Ecto neural progenitor cell (in vitro differentiated cells): ENCODE measurements at places on chromosomes 7 and 10.
A peak's percentile ranks its signal among the peaks of the same experiment; 100 is the strongest.

GRCh38 chr10:72321248-72322029 is 33.3 kb downstream of the DNAJB12 start:
- no peak for DNase-seq

GRCh38 chr10:63434866-63435854 is 30.6 kb downstream of the JMJD1C start:
- DNase-seq = no peak

DNA sequence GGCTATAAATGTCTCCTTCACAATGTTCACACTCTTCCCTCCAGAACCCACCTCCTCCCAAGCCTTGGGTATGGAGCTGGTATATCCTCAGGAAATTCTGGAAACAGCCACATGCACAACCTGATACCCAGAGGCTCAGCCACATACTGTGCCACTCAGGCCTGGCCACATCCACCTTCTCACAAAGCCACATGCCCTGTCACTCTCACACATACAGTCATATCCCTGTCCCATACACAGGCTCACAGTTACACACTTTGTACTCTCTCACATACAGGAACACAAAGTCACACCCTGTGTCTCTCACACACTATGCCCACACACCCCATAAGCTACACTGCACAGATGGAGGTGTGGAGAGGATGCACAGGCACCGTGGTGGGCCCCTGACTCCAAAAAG is 10.1 kb downstream of the KCNIP2 start:
- no peak for DNase-seq

DNA sequence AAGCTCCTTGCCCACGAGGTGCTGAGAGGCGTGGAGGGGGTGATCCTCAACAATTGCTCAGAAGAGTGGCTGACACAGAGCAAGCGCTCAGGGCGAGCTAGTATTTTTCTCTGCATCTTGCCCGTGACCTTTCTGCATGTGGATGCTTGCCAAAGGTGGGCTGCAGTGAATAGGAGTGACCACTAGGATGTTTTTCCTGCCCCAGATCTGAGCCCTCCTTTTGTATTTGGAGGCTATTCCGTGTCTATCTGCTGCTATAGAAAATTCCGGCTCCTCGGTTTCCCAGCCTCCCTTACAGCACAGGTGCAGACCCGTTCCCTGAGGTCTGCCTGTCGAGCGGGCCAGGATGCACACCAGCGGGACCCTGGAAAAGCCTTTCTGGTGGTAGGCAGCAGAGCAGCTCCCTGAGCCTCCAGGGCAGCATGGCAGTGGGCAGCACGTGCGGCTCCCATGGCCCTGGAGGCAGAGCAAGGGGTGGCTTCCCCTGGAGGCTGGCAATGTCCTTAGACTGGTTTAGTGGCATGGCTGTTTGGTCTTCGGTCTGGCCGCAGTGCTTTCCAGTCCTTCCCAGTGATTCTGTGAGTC is 145.1 kb upstream of the PCBD1 start:
- no peak for DNase-seq

DNA sequence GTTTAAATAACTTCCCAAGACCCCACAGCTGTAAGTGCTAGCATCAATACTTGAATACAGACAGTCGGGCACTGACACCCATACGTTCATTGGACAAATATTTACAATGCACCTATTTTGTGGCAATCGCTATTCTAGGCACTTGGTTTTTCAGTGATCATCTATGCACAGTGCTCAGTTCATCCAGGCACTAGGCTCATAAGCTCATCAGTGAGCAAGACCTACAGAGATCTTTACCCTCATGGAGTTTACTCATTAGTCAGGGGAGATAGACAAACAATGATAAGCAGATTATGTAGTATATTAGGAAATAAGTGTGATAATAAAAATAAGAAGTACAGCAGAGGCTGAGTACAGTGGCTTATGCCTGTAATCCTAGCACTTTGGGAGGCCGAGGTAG is 7.6 kb upstream of the DHTKD1 start:
- DNase-seq = no peak

DNA sequence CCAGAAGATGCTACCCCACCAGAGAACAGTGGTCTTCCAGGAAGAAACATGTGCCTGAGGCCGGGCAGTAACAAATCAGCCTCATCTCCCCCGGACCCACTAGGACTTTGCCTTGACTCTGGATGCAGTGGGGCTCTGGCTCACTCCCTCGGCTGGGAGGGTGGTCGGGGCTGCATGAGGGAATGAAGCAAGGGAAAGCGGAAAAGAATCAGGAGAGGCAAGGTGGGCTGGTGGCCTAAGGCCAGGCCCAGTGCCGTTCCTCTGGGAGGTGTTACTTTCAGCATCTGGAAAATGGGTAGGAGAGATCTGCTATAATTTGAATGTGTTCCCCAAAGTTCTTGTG is 51.8 kb downstream of the CLEC2L start:
- peak; percentile 31 for DNase-seq

GRCh38 chr7:148241700-148242293 is 348.8 kb upstream of the C7orf33 start:
- DNase-seq = no peak

- DNase-seq = no peak
Measured at GRCh38 chr7:122307228-122307621, 2.7 kb upstream of the FEZF1 start.

DNA sequence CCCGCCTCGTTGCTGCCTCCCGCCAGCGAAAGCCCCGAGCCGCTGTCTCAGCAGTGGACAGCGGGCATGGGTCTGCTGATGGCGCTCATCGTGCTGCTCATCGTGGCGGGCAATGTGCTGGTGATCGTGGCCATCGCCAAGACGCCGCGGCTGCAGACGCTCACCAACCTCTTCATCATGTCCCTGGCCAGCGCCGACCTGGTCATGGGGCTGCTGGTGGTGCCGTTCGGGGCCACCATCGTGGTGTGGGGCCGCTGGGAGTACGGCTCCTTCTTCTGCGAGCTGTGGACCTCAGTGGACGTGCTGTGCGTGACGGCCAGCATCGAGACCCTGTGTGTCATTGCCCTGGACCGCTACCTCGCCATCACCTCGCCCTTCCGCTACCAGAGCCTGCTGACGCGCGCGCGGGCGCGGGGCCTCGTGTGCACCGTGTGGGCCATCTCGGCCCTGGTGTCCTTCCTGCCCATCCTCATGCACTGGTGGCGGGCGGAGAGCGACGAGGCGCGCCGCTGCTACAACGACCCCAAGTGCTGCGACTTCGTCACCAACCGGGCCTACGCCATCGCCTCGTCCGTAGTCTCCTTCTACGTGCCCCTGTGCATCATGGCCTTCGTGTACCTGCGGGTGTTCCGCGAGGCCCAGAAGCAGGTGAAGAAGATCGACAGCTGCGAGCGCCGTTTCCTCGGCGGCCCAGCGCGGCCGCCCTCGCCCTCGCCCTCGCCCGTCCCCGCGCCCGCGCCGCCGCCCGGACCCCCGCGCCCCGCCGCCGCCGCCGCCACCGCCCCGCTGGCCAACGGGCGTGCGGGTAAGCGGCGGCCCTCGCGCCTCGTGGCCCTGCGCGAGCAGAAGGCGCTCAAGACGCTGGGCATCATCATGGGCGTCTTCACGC is 825 bp downstream of the ADRB1 start:
- peak; percentile 54 for DNase-seq

DNA sequence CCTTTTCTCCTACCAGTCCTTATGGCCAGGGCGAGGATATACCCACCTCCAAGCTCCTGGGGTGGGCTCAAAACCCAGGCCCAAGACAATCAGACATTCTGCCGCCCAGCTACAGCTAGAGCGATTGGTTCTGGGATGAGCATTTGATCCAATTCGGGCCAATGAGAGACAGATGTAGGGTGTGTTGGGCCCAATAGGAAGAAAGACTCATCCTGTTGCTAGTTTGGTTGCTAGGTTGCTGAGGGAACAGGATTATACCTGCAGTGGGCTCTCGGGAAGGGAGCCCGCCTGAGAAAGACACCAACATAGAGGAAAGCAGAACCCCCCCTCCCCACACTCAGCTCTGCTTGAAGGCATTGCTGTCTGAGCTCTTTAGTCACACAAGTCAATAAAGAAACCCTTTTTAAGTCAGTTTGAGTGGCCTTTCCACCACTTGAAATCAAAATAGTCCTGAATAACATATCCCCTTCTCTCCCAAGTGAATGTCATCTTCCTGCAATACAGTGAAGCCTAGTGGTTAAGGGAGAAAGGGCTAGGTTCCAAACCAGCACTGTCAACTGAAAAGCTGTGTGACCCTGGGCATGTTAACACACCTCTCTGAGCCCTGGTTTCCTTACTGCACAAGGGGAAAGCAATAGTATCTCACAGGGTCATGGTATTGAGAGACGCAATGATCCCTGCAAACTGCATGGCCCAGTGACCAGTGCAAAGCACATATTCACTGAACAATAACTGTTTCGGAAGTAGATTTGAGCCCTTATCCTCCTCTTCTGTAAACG is 21.8 kb downstream of the ITPRIP start:
- no peak for DNase-seq

DNA sequence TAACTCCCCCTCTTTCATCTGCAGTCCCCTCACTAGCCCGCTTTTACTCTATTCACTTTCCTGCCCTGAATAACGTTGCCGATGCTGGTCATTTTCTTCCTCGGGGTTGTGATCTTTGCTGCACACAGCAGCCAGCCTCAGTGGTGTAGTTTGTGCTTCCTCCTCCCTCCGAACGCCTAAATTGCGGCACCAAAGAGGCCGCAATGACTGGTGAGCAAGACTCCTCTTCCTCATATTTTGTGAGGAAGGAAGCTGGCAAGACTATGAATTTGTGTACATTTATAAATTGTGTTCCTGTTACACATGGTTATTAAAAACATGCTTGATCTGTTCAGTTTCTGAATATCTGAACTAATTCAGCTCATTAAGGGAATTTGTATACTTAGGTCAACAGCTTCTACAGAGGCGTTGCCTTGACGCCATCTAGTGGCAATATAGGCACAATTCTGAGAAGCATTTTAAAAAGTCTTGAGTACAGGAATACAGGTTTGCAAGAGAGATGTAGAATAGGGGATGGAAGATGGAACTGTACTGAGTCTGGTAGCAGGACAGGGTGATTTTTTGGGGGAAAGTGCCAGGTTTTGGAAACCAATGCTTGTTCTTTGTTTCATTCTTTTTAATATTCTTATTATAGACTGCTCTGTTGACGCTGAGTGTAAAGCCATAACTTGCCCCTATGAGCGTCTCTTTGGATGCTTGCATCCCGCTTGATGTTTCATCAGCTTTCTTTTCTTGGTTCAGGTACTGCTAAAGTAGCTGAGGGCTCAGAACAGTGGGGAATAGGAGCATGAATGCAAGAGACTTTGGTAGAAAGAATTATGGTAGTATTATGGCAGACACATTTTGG is 4.1 kb upstream of the TAS2R5 start:
- no peak for DNase-seq
